ENCODE measurements at places on chromosomes 5 and 9.

DNA sequence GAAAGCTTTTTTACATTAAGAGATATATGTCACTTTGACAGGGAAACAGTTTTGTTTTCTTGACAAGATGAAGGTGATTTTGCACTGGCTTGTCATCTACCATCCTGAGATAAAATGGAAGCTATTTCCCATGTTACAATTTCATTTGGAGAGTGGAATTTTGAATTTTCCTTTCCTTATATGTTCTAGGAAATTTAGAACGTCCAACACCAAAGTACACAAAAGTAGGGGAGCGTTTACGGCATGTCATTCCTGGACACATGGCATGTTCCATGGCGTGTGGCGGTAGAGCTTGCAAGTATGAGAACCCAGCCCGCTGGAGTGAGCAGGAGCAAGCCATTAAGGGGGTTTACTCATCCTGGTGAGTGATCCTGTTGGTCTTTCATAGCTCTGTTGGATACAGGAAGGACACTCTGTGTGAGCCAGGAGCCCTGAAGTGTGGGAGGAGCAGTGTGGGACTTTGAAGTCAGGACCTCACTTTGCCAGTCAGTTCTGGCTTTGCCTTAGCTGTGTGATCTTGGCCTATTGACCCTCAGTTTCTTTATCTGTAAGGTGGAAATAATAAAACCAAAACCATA lies 887 bp downstream of the PTPDC1 start:
- DNase-seq: peak; percentile 8

GRCh38 chr9:138048184-138048583 lies 170.6 kb downstream of the CACNA1B start:
- no peak for DNase-seq

- DNase-seq: no peak
These were observed 14.1 kb upstream of the RNF145 start for GRCh38 chr5:159223469-159223868.

DNA sequence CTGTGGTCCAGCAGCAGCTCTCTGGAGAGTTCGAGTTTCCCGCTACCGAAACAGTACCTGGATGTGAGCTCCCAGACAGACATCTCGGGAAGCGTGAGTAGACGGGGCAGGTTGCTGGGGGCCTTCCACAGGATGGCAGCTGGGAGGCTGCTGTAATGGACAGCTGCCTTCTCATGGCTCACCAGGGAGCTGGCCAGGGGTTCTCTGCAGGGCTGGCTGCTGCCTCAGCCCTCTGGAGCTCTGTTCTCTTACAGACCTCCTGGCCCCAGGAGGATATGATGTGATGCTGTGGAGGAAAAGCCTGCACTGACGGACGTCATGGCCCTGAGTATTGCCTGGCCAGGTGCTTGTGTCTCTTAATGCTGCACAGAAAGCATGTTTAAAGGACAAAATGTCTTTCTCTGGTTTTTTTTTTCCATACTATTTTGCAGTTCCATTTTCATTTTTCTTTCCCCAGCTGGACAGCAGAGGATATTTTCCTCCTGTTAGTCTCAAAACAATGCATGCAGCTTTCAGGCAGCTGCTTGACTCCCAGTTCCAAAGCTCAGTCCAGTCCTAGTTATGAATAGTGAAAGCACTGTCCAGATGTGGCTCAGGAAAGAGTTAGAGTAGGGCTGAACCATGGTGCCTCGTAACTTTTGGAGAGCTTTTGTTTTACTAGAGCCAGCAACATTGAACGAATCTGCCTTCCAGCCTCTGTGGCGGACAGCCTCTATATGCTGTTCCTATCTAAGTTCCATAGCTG lies 77.5 kb upstream of the RARS1 start:
- DNase-seq: no peak

- DNase-seq: no peak
These were observed 93.7 kb downstream of the LHX2 start for GRCh38 chr9:124105266-124105665.
